ENCODE measurements at places on chromosomes 4 and X.

DNA sequence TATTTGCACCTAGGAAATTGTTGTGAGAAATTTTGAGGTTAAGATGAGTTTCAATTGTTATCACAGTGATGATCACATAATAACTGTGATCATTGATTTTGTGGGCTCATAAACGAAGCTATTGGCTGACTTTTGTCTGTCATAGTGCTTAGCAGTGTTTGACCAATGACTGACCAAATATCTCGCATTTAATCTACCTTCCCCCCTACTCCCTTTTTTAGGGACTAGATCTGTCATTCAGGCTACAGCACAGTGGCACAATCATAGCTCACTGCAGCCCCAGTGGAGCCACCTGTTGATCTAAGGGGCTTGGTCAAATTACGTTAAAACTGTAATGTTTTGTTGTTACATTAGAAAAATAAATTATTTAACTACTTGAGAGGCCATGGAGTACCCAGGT, 1.5 kb downstream of the FUNDC2 start:
- DNase-seq: no peak

- no peak for DNase-seq
Observed at GRCh38 chr4:78734441-78735162, 41.5 kb upstream of the BMP2K start.

GRCh38 chr4:5524446-5525299, 183.7 kb downstream of the EVC2 start:
- DNase-seq: no peak

GRCh38 chrX:129006491-129006890, 516.8 kb downstream of the SMARCA1 start:
- DNase-seq: no peak

DNA sequence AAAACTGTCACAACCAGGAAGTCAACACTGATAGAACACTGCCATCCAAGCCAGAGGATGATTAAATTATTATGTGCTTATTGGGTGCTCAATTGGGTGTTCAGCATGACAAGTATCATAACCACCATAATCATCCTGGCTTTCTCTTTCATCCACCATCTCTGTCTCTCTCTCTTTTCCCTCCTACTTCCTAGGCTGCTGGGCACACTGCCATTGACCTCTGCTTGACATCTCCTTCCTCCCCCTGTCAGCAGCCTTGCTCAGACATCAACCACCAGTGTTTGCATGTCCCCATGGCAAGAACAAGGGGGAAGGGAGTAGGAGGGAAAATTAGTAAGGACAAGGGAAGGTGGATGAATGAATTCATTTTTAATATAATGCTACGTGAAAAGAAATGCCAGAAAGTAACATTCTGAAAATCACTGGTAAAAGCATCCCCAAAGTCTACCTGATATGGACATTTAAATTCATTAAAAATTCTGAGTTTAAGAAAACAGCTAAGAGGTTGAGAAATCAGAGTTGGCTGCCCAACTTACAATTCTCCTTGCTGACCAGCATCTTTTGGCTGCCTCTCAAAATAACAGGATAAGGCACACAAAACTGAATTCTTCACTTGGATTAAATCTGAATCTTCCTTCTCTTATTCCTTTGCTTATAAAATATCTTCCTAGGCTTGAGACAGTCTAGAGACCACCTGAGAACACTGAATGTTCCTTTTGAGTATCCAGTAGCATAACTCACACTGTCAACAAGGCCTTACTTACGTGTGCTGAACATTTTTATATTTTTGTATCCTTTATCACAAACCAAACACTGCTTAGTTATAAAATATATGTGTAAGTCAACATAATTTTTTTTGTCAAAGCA, 48.5 kb downstream of the SNCA start:
- DNase-seq: no peak
